Naive thymus-derived CD4-positive, alpha-beta T cell (primary cell): ENCODE measurements at places on chromosomes 3 and 15. TPM values are rescaled to one million over a fixed set of nuclear protein-coding genes. Genes with fewer than 3 reads are reported as not detected.

DNA sequence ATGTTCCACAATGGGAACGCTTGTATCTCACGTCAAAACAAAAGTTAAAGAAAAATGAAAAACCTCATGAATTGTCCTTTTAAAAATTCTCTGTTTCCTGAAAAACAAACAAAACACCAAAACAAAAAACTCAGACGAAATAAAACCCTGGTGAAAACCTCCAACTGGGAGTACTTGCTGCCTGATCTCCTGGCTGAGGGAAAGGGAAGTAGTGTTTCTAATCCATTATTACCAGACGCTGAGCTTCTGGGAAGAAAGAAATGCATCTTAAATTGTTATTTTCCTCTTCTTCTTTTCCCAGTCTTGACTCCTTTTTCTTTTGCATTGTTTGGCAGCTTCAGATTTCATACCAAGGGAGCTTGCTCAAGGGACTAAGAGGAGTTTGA lies 243.2 kb upstream of the RGMA start:
- no peak for DNase-seq

GRCh38 chr15:57506422-57506821 lies 85.3 kb upstream of the MYZAP start:
- DNase-seq = no peak

- no peak for DNase-seq
Measured at GRCh38 chr3:143672396-143673165, 175.7 kb downstream of the SLC9A9 start.

GRCh38 chr3:67713764-67714469 lies 59.5 kb upstream of the SUCLG2 start:
- DNase-seq = no peak

- no peak for DNase-seq
Measured at GRCh38 chr3:195226445-195226844, 44.5 kb downstream of the XXYLT1 start.

GRCh38 chr3:50246517-50246954 lies 10.5 kb downstream of the GNAI2 start:
- DNase-seq = peak; percentile 80

DNA sequence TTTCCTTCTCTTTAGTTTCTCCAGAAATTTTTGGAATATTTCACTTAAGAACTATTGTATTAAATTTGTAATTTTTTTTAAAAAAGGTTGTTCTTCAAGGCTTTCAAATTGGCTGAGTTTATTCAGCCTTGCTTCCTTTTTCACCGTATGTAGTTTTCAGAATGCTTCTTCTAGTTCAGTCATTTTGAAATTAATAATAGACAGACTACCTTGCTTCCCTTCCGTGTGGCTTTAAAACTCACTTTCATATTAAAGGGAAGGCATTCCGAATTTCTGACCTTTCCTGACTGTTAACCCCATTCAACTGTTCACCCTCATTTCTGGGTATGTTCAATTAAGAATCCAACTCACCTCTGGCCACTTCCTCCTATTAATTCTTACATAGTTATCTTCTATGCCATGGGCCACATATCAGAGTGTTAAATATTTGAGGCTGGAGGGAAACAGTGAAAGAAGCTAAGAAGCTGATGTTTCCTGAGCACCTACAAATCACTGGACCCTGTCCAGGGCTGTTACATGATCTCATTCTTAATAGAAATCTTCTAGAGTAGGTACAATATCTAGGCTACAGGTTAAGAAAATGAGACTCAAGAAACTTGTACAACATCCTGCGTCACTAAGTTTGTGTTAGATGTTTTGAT lies 237.5 kb downstream of the P3H2 start:
- no peak for DNase-seq

DNA sequence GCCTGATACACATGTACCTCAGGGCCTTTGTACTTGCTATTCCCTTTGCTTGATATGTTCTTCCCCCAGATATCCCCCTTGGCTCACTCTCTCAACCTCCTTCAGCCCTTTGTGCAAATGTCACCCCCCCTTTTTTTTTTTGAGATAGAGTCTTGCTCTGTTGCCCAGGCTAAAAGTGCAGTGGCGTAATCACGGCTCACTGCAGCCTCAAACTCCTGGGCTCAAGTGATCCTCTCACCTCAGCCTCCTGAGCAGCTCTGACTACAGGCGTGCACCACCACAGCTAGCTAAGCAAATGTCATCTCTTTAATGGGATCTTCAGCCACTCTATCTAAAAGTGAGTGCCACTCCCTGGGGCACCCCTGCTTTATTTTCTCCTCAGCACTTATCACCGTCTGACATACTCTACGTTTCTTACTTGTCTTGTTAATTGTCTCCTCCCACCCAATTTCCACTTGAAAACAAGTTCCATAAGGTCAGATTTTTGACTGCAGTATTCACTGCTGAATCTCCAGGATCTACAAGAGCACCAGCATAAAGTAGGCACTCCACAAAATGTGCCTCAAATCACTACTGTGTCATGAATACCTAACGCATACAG lies 14.6 kb downstream of the IP6K2 start:
- DNase-seq = no peak

DNA sequence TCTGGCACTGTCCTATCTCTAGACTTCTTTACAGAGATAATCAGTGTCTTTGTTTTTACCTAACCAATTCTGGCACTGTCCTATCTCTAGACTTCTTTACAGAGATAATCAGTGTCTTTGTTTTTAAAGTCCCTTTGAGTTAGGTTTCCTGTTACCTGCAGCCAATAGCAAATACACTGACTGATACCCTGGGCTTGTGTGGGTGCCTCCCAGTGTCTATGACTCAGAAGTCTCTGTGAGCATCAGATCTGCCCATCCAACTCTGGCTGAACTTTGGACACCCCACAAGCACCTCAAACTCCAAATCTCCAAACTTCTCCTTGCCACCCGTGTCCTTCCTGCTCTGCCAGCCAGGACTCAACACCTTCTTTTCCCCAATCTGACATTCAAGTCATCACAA lies 30.4 kb downstream of the SLC41A3 start:
- DNase-seq = no peak

- DNase-seq = no peak
Measured at GRCh38 chr15:51382787-51383186, 41.3 kb downstream of the GLDN start.

The ACP3 gene
- total RNA-seq = not detected

The LRRC28 gene
- total RNA-seq = 15.0 TPM

The SCAPER gene
- 54.7 TPM for total RNA-seq

The PLA2G4B gene
- total RNA-seq = 55.6 TPM

The DNAH12 gene
- 0.07 TPM for total RNA-seq

The APOD gene
- total RNA-seq = not detected

The PLA2G4D gene
- not detected for total RNA-seq

The ANKUB1 gene
- total RNA-seq = not detected
